Progenitor cell of endocrine pancreas (in vitro differentiated cells): ENCODE measurements at places on chromosomes 12 and 14. TPM values are rescaled to one million over a fixed set of nuclear protein-coding genes. Genes with fewer than 3 reads are reported as not detected.
A peak's percentile ranks its signal among the peaks of the same experiment; 100 is the strongest.

Gene TBX3
- 16.3 and 22.7 TPM in 2 replicates for total RNA-seq

GRCh38 chr12:104680070-104680469 is 223.3 kb downstream of the CHST11 start:
- H3K36me3 ChIP-seq: no peaks in the 10 kb centered on the region
- H3K27ac ChIP-seq: no peak overlapping the region
- peaks cover 4% of the 10 kb centered on the region for H3K4me1 ChIP-seq
- no peaks in the 10 kb centered on the region for H3K27me3 ChIP-seq

DNA sequence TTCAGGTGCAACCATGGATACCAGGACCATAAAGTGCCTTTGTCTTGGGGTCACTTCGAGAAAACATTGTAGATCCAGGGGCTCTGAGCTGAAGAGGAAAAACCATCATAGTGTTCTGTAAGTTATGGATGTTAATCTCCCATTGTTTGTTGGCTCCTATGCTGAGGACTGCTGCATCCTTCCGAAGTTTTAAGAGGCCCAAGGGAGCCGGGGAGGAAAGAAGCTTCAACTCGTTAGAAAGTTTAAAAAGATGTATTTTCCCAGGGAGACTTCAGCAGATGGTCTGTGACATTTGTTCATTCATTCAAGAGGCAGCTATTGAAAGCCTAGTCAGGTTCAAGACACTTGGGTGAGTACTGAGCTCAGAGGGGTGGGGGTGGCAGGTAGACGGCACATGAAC is 378.8 kb upstream of the TBX3 start:
- H3K27ac ChIP-seq: no peak overlapping the region
- no peak overlapping the region for H3K4me3 ChIP-seq
- no peak for DNase-seq
- H3K4me1 ChIP-seq: no peaks in the 10 kb centered on the region
- no peaks in the 10 kb centered on the region for H3K36me3 ChIP-seq

- peak overlapping the region; percentile 38 for H3K27ac ChIP-seq
- H3K4me3 ChIP-seq: no peak overlapping the region
- DNase-seq: no peak
- H3K36me3 ChIP-seq: no peaks in the 10 kb centered on the region
- no peaks in the 10 kb centered on the region for H3K27me3 ChIP-seq
- peaks cover 21% of the 10 kb centered on the region for H3K4me1 ChIP-seq
Measured at GRCh38 chr14:59249029-59249428, 60.6 kb downstream of the DAAM1 start.

Gene DCN
- total RNA-seq: 0.55 TPM in 1 of 2 replicates, not detected in the other

GRCh38 chr12:1922075-1922709 is 3.7 kb upstream of the CACNA2D4 start:
- H3K4me3 ChIP-seq: no peak overlapping the region
- H3K27me3 ChIP-seq: peaks cover 6% of the 10 kb centered on the region
- no peaks in the 10 kb centered on the region for H3K36me3 ChIP-seq

- H3K27me3 ChIP-seq: no peaks in the 10 kb centered on the region
- no peaks in the 10 kb centered on the region for H3K4me1 ChIP-seq
- no peak for DNase-seq
- no peak overlapping the region for H3K27ac ChIP-seq
- H3K4me3 ChIP-seq: no peak overlapping the region
Measured at GRCh38 chr14:28867571-28867970, 101.0 kb downstream of the FOXG1 start.

DNA sequence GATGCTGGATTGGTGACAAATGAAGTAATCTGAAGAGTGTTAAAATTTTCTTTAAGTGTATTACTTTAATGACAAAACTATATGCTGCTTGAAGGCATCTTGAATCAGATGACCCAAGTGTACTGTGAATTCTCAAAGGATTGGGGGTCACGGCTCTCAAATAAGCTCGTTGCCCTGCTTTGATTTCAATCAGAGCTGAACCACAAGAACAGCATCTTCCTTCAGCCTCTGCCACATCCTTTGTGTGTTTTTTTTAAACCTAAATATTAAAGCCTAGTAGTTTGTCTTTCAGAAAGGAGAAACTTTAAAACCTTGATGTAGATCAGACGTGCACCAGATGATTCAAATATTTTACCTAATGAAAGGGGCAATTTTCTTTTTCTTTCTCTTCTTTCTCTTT is 11.7 kb downstream of the ELK3 start:
- no peak for DNase-seq
- H3K36me3 ChIP-seq: no peaks in the 10 kb centered on the region
- no peaks in the 10 kb centered on the region for H3K4me1 ChIP-seq
- H3K27ac ChIP-seq: no peak overlapping the region
- peaks cover 13% of the 10 kb centered on the region for H3K27me3 ChIP-seq
- H3K4me3 ChIP-seq: no peak overlapping the region

- H3K4me1 ChIP-seq: peaks cover 2% of the 10 kb centered on the region
- no peaks in the 10 kb centered on the region for H3K27me3 ChIP-seq
- no peak overlapping the region for H3K27ac ChIP-seq
- H3K36me3 ChIP-seq: peaks cover 1% of the 10 kb centered on the region
Measured at GRCh38 chr12:72089678-72090077, 151.0 kb downstream of the TPH2 start.

DNA sequence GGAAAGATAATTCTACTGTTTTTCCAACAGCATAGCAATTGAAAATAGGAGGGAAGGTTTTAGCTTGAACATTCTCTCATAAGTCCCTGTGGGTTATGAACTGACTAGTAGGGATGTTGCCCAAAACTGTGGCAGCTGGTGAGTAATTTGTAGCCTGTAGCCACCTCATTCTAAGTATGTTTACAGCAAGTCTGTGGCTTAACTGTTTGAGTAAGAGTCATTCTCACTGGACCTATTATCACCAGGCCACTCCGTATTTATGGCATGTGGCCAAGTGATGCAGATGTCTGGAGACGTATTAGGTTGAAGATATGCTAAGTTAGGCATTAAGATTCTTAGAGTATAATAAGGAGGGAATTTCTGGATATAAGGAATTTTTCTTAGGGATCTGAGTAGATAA is 458.3 kb downstream of the ETNK1 start:
- H3K4me1 ChIP-seq: no peaks in the 10 kb centered on the region
- no peaks in the 10 kb centered on the region for H3K36me3 ChIP-seq
- no peak for DNase-seq

Gene IFNG-AS1
- total RNA-seq: not detected in 2 replicates

- H3K36me3 ChIP-seq: no peaks in the 10 kb centered on the region
- peaks cover 4% of the 10 kb centered on the region for H3K27me3 ChIP-seq
- H3K27ac ChIP-seq: no peak overlapping the region
- H3K4me3 ChIP-seq: no peak overlapping the region
- DNase-seq: no peak
Measured at GRCh38 chr12:70551731-70552130, 85.5 kb downstream of the PTPRB start.
